Effector memory CD8-positive, alpha-beta T cell (primary cell): ENCODE measurements at places on chromosomes 11 and 22.

- peak; percentile 42 for DNase-seq
Observed at GRCh38 chr22:38973289-38974169, 8.6 kb upstream of the APOBEC3B start.

DNA sequence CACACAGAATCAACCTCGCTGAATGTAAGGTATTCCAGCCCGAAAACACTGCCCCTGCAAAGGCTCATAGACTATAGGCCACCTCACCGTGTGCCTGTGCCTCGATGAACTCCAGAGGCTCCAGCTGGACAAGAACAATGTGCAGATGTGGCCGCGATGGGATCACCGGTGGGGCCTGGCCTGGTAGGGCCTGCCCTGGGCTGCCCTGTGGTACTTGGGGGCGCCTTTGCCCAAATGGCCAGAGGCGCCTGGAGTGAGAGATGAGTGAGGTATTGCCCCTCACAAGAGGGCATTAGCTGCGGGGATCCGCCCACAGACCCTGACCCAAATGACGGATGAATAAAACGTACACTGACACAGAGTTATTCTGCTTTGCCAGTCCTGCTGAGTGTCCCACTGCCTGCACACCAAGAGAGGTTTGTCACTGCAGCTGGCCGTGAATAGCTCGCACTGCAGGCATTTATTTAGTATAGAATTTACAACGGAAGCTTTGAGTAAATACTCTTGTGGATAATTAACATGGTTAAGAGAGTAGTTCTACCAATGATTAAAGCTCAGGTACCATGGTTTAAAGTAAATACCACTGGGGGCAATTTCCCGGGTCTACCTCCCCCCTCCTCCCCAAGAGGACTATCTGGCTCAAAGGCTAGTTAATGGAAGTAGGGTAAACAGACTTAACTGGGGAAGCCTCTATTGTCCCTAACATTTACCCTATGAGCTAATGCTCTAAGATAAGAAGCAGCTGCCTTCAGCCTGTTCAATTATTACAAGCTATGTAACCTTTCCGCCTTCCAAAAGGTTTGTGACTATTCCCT lies 101.1 kb upstream of the IGLL5 start:
- no peak for DNase-seq

- DNase-seq: no peak
Observed at GRCh38 chr11:12532580-12532979, 141.6 kb upstream of the TEAD1 start.

DNA sequence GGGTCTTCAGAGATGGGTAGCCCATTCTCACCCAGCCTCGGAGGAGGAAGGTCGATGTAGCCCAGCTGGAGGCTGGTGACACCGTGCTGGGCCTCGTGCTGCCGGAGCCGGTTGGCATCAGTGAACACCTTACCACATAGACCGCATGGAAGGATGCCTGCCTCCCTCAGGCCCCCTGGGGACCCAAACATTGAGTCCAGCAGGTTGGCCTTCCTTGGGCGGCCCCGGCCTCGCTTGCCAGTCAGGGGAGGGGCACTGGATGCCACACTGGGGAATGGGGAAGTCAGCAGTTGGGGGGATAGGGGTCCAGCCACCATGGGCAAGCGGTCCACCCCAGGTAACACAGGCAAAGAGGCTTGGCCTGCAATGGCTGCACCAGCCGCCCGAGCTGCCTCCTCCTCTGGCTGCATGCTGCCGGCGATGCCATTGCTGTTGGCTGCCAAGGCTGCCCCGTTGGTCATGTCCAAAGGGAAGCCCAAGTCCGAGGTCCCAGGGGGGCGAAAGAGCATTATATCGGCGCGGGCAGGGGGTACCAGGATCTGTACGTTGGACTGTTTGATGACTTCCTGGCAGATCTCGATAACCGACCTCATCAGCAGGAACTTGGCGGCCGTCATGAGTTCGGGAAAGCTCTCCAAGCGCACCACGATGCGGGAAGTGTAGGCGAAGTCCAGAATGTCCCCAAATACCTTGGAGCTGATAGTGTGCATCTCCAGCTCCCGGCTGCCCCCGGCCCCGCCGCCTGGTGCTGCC lies 1.4 kb downstream of the PATZ1 start:
- DNase-seq: peak; percentile 7

GRCh38 chr11:70872299-70872698 lies 380.1 kb downstream of the SHANK2 start:
- no peak for DNase-seq

DNA sequence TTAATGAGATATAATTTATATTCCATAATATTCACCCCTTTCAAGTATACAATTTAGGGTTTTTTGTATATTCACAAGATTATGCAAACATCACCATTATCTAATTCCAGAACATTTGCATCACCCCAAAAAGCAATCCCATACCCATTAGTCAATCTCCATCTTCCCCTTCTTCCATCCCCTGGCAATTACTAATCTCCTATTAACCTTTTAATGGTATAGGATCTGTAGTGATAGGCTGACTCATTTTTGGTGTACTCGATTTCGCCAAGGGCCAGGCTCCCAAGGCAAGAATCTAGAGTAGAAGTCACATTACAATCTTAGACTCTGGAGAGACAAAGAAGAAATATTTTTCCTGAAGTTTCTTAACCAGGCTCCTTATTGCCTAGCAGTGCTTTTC lies 113.4 kb downstream of the GAB2 start:
- no peak for DNase-seq

- DNase-seq: no peak
Observed at GRCh38 chr11:83241291-83241946, 44.7 kb downstream of the CCDC90B start.

GRCh38 chr22:34902335-34902734 lies 163.6 kb upstream of the ISX start:
- DNase-seq: no peak

GRCh38 chr11:113193016-113193415 lies 121.4 kb upstream of the TTC12 start:
- DNase-seq: no peak

DNA sequence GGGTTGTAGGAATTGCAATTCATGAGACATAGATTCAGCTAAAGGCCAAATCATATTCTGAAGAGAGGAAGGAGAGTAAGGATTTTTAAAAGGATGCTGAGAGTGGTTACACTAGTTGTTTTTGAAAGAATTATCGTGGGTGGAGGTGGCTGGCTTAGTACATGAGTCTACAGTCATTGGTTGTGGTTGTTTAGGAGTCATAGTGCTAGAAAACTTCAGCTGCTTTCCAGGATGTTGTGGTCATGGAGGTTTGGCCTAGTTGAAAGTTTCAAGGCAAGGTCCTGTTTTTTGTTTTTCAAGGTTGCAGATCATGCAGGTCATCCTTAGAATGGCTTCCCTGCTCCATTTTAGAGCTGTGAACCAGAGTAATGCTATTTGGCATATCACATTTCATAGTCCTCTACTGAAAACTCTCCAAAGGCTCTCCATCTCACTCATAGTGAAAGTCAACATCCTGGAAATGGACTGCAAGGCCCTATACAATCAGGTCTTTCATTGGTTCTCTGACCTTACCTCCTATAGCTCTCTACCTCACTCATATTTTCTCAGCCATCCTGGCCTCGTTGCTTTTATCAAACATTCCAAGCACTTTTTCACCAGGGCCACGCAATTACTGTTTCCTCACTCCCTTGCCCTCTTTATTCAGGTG lies 26.1 kb upstream of the ZBTB44 start:
- DNase-seq: peak; percentile 40

DNA sequence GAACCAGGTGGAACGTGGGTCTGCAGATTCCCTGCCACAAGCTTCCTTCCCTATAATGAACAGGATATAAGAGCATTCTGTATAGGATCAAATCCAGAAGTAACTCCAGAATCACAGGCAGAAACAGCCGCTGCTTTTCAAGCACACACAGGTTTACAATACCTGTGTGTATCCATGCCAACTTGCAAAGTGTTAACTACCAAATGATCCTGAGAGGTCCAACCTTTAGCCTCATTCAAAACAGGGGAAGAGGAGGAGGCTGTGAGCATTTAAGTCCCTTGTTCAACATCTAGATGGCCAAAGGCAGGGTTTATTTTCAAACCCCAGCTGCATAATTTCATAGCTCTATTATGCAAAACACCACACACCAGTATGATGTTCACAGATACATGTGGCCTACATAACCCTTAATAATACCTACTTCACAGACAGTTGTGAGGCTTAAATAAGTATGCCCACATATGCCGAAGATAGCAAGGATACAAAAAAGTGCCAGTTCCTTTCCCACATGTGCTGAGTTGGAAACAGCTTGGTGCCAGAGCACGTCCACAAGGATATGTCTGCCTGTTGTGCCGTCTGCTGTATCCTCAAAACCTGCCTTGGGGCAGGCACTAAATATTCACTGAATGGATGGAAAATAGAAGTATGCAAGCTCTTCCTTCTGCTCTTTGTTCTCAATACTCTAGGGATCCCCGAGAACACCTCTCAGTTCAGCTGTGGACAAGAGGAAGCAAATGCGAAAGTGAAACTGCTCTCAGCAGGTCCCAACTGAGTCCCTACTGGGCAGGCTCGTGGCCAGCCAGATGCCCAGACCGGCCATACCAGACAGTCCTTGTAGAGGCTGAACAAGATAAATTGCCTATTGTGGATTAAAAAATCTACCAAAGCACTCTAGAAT lies 66.8 kb downstream of the LARGE1 start:
- DNase-seq: peak; percentile 0

- no peak for DNase-seq
Observed at GRCh38 chr22:45210174-45210573, 30.5 kb downstream of the KIAA0930 start.

GRCh38 chr11:124791626-124792341 lies 8.4 kb downstream of the MSANTD2 start:
- no peak for DNase-seq

DNA sequence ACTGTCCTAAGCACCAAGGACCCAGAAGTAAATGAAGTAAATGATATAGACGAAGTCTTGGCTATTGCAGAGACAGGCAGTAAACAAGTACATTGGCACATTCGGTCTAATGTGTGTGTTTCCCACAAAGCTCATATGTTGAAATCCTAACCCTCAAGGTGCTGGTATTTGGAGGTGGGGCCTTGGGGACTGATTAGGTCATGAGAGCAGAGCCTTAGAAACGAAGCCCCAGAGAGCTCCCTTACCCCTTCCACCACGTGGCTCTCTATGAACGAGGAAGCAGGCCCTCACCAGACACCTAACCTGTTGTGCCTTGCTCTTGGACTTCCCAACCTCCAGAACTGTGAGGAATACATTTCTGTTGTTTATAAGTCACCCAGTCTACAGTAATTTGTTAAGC lies 14.9 kb downstream of the CLMP start:
- no peak for DNase-seq

GRCh38 chr22:44369916-44370801 lies 57.4 kb upstream of the SHISAL1 start:
- no peak for DNase-seq
